Prostate gland (tissue), 2 donors: ENCODE measurements at places on chromosomes 2 and 18. TPM values are rescaled to one million over a fixed set of nuclear protein-coding genes. Genes with fewer than 3 reads are reported as not detected.

BUB1 gene
- total RNA-seq = 1.3 TPM

LHCGR gene
- not detected for total RNA-seq

DNA sequence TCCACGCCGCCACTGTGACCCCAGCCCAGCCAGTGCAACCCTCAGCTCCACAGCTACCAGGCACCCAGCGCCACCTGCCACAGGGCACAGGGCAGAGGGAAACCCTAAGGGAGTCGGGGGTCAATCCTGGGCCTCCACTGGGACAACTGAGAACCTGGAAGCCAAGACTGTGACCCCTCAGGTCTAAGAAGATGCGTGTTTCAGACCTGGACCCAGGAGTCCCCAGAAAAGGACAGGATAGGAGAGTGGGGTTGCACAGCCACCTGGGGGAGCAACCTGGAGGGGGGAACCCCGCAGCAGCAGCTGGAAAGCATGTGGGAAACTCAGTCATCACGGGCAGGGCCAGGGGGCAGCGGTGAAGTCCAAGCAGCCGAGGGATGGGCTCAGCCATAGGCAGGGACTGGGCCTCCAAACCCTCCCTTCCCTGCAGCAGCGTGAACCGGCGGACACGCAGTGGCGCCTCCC is 4.1 kb downstream of the ESPNL start:
- no peaks in the 10 kb centered on the region for H3K36me3 ChIP-seq
- no peaks in the 10 kb centered on the region for H3K27me3 ChIP-seq
- no peak overlapping the region for H3K27ac ChIP-seq

- DNase-seq = no peak
- H3K27ac ChIP-seq = no peak overlapping the region
- H3K27me3 ChIP-seq = no peaks in the 10 kb centered on the region
- H3K4me3 ChIP-seq = no peak overlapping the region
- H3K4me1 ChIP-seq = no peaks in the 10 kb centered on the region
- H3K36me3 ChIP-seq = no peaks in the 10 kb centered on the region
Measured at GRCh38 chr18:37460604-37461003, 105.0 kb downstream of the CELF4 start.

- no peaks in the 10 kb centered on the region for H3K27me3 ChIP-seq
- no peak overlapping the region for H3K27ac ChIP-seq
- H3K36me3 ChIP-seq = no peaks in the 10 kb centered on the region
- H3K4me3 ChIP-seq = no peak overlapping the region
Measured at GRCh38 chr2:141728886-141729285, 401.9 kb downstream of the LRP1B start.
